ENCODE measurements at places on chromosomes 13 and 19.

DNA sequence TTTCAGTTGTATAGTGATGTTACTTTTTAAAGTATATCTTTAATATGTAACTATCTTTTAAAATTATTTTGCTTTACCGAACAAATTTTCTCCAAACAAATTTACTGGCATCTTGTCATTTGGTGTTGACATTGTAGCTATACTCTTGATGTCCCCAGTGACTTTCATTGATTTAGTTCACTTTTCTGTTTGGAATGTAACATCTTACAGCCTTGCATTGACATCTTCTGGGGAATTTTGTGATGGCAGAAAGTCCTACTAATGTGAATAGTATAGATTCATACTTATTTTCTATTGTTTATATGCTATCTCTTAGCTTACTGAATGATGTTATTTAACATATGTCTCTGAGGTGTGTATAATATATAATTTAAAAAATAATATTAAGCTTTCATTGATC is 800.9 kb upstream of the ATXN8OS start:
- DNase-seq = no peak

- no peak for DNase-seq
These were observed 604.4 kb upstream of the SPRY2 start for GRCh38 chr13:80945328-80945727.

DNA sequence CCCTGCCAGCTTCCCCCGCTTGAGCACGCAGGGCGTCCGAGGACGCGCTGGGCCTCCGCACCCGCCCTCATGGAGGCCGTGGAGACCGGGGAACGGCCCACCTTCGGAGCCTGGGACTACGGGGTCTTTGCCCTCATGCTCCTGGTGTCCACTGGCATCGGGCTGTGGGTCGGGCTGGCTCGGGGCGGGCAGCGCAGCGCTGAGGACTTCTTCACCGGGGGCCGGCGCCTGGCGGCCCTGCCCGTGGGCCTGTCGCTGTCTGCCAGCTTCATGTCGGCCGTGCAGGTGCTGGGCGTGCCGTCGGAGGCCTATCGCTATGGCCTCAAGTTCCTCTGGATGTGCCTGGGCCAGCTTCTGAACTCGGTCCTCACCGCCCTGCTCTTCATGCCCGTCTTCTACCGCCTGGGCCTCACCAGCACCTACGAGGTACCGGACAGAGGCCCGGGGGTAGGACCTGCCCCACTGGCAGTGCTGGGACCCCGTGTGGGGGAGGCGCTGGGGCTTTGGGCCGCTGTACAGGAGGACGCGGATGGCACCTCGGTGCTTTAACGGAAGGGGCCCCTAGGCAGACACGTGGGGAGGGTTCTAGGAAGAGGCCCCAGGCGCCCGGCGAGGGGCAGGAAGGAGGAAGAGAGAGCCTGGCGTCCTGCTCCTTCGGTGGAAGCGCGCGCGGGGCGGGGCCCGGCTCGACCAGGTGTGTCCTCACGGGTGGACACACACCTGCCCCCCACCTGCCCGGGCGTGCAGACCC is 681 bp downstream of the SLC5A5 start:
- peak; percentile 75 for DNase-seq

GRCh38 chr13:112814905-112815585 is 125.2 kb downstream of the ATP11A start:
- no peak for DNase-seq

DNA sequence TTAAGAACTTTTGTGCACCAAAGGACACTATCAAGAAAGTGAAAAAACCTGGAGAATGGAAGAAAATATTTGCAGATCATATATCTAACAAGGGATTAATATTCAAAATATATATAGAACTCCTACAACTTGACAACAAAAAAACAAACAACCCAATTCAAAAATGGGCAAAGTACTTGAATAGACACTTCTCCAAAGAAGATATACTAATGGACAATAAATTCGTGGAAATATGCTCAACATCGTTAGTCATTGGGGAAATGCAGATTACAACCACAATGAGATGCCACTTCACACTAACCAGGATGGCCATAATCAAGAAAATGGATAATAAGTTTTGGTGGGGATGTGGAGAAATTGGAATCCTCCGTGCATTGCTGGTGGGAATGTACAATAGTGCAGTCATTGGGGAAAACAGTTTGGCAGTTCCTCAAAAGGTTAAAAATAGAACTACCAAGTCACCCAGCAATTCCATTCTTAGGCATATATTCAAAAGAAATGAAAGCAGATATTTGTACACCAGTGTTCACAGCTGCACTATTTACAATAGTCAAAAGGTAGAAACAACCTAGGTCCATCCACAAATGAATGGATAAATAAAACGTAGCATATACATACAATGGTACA is 2.2 kb upstream of the LSR start:
- no peak for DNase-seq

DNA sequence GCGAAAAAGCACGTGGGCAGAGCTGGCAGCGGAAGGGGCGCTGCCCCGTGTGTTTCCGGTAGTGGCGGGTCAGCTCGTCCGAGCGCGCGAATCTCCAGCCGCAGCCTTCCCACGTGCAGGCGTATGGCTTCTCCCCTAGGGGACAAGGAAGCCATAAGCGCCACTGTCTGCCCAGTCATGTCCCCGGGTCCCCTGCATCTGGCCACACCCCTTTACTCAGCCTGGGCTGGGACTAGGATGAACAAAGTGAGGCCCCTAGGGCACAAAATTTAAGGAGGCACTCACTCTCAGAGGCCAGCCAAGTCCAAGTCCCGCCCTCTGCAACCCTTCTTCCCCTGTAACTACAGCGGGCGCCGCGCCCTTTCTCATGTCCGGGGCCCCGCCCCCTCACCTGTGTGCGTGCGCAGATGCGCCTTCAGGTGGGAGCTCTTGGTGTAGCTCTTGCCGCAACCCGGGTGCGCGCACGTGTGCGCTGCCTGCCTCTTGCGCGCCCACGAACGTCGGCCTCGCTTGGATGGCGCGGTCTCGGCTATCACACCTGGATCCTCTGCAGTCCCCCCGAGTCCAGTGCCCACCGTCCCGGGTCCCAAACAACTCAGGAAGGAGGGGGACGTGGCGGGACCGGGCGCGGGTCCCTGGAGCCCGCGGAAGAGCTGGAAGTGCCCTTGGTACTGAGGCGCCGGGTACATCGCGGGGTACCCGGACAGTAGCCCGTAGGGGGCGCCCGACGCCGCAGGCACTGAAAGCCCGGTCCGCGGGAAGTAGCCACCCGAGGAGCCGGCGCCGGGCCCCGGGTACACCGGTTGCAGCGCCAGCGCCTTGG is 1.9 kb downstream of the KLF1 start:
- DNase-seq = peak; percentile 95

DNA sequence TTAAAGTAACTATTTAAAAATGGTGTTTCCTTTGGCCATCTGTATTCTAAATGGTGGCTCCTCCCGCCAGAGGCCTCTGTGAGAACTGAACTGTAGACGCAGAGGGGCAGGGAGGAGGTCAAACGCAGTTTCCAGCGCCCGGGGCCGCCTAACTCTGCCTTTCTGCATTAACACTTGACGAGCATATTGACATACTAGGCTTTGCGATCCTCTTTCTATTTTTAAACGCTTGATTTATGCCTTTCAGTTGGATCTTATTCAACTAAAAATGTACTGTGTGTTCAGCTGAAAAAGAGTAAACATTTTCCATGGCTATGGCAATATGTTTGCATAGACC is 74.7 kb downstream of the SPACA7 start:
- no peak for DNase-seq

- no peak for DNase-seq
These were observed 329.7 kb upstream of the HTR2A start for GRCh38 chr13:47226516-47226915.

DNA sequence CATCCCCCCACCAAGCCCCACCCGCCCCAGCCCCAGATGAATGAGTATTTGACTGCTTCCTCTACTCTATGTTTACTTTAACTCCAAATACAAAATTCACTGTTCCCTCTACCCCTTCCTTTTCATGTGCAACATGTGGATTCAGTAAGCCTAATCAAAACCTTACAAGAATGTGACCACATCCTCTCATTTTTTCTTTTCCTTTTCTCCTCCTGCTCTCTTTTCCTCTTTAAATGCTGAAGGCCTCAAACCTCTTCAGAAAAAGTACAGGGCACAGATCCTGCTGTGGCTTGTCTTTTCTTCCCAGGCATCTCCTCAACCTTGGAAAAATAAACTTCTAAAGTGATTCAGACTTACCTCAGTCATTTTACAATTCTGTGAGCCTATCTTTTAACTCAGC is 119.0 kb downstream of the MYCBP2 start:
- no peak for DNase-seq

- DNase-seq = no peak
These were observed 2.4 kb downstream of the SAE1 start for GRCh38 chr19:47133021-47133471.

DNA sequence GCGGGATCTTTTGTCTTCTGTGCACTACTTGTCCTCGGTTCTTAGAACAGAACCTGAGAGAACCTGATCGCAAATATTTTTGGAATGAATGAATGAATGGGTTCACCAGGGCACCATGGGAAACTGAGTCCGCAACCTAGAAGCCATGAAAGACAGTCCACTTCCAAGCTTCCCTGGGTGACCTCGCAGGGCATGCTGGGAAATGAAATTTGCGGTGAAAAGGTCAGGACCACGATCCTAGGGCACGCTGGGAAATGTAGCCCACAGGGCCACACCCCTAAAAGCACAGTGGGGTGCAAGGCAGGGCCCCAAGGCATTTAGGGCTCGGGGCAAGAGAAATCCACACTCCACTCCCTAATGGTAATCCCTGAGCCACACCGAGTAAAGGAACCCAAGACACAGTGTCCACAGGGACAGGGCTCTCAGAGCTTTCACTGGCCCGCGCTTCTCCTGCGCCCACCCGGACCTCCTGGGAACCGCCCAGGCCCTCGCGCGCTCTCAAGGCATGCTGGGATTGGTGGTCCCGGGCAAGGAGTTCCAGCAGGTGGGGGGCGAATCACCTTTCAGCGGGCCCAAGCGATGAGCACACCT is 1.1 kb upstream of the PPP1R12C start:
- peak; percentile 29 for DNase-seq

DNA sequence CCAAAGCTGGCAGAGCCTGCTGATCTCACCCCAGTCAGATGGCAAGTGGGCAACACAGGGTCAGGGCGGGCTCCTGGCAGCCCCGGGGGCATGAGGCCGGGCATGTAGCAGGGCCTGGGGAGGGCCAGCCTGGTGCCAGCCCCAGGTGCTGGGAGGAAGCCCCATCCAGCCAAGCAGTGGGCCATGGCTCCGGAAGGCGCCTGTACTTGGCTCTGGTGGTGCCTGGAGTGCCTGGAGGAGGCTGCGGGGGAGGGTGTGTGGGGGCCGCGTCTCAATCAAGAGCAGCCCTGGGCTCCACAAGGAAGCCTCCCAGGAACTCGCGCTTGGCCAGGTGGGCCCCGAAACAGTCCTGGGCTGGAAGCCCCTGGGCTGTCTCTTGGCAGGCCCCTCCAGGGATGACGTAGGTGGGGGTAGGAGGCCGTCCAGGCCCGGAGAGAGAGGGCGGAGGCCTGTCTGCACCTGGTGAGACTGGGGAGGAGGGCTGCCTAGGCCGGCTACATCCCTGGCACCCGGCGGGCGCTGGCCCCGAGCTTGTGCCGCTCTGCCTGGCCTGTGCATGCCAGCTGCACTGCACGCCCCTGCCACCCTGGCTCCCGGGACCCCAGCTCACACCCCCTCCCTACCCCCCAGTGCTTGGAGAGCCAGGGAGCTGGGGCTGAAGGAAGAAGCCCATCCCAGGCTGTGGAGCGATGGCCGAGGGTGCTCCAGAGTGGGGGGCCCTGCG is 45.9 kb downstream of the COMP start:
- no peak for DNase-seq

- no peak for DNase-seq
These were observed 71.9 kb upstream of the UBL3 start for GRCh38 chr13:29922281-29922821.

DNA sequence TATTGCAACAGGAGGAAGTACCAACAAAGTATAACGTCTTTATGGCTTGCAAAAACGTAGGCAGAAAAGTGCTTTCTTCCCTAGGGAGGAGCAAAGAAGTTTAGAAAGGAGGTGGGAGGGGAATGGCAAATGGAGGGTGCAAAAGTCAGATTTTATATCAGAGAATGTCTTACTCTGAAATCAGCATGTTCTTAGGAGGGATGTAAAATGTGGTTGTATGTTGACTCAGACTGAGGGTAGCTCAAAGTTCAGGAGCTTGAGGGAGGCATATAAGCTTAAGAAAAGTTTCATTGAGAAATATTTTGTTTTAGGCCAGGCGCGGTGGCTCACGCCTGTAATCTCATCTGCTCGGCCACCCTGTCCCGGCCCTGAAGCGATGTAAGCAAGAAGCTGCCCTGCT is 1.7 kb downstream of the ZNF90 start:
- no peak for DNase-seq

GRCh38 chr13:94308832-94309231 is 170.7 kb downstream of the DCT start:
- DNase-seq = no peak

DNA sequence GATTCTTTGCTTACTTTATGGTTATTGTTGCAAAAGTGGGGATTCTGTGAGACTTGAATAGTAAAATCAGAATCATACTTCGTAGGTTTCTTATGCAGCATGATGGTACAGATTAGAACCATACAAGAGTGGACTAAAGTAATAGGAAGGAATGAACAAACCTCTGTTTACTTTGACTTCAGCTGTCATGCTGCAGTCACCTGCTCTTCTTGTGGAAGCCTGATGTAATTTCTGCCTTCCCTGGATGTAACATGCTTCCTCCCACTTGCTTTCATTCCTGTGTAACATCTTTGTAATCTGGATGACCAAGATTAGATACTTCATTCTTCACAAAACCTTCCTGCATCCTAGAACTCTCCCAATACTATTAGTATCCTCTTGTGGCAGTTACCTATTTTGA is 235.0 kb downstream of the PCCA start:
- DNase-seq = no peak

GRCh38 chr13:106533943-106534638 is 1.4 kb downstream of the EFNB2 start:
- DNase-seq = peak; percentile 11

GRCh38 chr19:53916004-53916403 is 6.9 kb downstream of the CACNG7 start:
- DNase-seq = no peak

GRCh38 chr19:54644056-54644455 is 13.8 kb downstream of the LILRB1 start:
- DNase-seq = no peak

- DNase-seq = no peak
These were observed 4.2 kb downstream of the GJA3 start for GRCh38 chr13:20156702-20157101.

DNA sequence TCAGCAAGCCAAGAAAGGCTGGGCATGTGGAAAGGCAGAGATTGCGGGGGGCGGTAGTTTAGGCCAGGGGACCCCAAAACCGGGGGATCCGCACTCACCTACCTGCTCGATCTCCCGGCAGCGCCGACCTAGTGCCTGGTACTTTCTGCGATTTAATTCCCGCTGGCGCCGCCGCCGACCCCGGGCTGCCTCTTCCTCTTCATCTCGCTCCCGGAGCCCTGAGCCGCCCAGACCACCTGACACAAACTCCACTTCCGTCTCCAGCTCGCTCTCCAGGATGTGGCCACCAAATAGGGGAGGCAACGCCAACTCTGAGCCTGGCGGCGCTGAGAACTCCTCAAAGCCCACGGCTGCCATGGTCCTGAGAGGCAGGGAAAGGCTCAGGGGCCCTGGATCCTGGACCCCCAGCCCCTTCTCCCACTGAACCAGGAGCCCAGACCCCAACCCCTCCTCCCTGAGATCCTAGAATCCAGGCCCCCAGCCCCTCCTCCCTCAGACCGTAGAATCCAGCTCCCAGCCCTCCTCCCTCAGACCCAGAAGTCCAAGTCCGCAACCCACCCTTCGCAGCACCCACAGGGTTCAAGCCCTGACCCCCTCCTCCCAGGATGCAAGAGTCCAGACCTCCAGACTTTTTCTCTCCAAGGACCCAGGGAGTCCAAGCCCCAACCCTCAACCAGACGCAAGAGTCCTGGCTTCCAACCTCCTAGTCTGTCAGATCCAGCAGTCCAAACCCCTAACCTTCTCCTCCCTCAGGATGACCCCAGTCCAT is 933 bp downstream of the TFPT start:
- DNase-seq = peak; percentile 56

Measured in stimulated activated CD4-positive, alpha-beta T cell treated with anti-CD3 and anti-CD28 coated beads, Interleukin-1b, Interleukin-23, amount 100 ng/mL, for 48 hours (primary cell).